ENCODE measurements at places on chromosomes 5 and 9. TPM values are rescaled to one million over a fixed set of nuclear protein-coding genes. Genes with fewer than 3 reads are reported as not detected.

The TLR4 gene
- total RNA-seq = 0.02 TPM

The SEMA4D gene
- 5.1 TPM for total RNA-seq

The POU5F2 gene
- total RNA-seq = 0.20 TPM

The ZNF354C gene
- 0.07 TPM for total RNA-seq

The ANKDD1B gene
- 0.25 TPM for total RNA-seq

The PCDHA7 gene
- total RNA-seq = not detected

DNA sequence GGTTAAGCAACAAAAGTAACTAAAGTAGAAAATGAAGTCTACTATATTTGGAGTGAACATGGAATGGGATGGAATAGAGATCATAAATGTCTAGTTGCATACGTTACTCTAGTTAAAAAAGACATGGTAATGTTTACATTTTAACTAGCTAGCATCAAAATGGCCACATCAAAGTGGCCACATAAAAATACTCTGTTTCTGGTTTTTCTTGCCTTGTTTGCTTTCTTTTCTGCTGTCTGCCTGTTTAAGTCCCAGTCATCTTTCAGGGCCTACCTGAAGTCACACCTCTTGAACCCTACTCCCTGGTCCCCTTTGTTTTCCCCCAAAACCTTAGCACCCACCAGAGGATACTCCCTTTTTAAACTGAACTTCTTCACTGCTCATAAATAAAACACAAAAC, 6.4 kb upstream of the KIF2A start:
- no peak overlapping the region for H3K4me3 ChIP-seq
- H3K27me3 ChIP-seq = no peaks in the 10 kb centered on the region
- no peaks in the 10 kb centered on the region for H3K4me1 ChIP-seq
- H3K36me3 ChIP-seq = no peaks in the 10 kb centered on the region
- no peak for DNase-seq

DNA sequence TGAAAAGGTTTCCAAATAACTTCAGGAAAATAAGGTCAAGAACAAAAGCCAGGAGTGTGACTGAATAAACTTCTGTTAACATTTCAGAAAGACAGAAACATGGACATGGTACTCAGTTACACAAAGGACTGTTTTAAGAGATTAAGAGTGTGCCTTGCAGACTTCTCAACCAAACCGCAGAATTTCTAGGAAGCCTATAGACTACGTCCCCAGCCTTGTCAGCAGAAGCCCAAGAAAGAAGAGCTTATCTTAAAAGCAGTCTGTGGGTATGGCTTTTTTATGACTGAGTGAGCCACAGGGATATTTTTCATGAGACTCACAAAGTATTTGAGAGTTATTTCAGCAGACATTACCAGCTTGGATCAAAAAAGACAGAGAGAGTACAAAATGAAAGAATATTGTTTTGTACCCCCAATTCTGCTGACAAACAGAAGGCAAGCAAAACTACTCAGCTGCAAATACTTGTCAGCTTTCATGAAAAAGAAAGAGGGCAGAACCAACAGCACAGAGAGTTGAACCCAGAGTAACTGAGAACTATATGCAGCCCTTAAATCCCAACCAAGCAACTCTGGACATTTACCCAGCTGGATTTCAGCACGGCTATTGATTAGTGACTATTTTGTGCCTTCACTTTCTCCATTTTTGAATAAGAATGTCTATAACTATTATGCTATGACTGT, 711.0 kb upstream of the CTNND2 start:
- H3K4me3 ChIP-seq = no peak overlapping the region
- peak overlapping the region; percentile 83 for H3K27ac ChIP-seq
- H3K27me3 ChIP-seq = no peaks in the 10 kb centered on the region

DNA sequence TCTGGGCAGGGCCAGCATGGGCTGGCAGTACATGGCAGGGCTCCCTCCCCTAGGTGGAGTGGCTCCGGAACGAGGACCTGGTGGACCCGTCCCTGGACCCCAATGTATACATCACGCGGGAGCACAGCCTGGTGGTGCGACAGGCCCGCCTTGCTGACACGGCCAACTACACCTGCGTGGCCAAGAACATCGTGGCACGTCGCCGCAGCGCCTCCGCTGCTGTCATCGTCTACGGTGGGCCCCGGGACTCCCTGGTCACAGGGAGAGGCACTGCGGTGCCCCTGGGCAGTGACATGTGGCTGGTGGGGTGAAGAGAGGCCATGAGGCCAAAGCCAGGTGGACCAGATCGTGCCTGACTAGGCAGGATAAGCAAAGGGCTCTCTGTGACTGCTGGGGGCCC, 30.4 kb downstream of the HK3 start:
- peaks cover 48% of the 10 kb centered on the region for H3K4me1 ChIP-seq
- no peak for DNase-seq
- H3K36me3 ChIP-seq = no peaks in the 10 kb centered on the region
- no peak overlapping the region for H3K4me3 ChIP-seq
- peaks cover 64% of the 10 kb centered on the region for H3K27me3 ChIP-seq

DNA sequence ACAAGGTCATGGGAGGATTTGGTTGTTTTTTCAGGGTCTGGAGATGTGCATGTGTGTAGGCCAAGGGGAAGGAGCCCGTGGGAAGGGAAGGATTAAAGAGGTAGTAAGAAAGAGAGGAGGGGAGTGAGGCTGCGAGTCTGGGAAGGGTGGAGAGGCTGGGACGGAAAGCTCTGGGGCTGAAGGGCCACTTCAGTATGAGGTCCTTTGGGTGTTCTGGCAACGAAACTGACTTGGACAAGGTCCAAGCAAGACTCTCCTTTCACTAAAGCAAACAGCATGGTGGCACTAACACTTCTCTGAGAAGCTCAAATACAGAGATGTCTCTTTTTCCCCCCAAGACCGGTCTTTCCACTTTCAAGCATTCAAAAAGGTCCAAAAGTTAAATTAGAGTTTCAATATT, 394.5 kb downstream of the ARHGEF28 start:
- no peaks in the 10 kb centered on the region for H3K4me1 ChIP-seq
- H3K27ac ChIP-seq = no peak overlapping the region
- no peaks in the 10 kb centered on the region for H3K36me3 ChIP-seq
- no peaks in the 10 kb centered on the region for H3K27me3 ChIP-seq
- H3K4me3 ChIP-seq = no peak overlapping the region
- no peak for DNase-seq

DNA sequence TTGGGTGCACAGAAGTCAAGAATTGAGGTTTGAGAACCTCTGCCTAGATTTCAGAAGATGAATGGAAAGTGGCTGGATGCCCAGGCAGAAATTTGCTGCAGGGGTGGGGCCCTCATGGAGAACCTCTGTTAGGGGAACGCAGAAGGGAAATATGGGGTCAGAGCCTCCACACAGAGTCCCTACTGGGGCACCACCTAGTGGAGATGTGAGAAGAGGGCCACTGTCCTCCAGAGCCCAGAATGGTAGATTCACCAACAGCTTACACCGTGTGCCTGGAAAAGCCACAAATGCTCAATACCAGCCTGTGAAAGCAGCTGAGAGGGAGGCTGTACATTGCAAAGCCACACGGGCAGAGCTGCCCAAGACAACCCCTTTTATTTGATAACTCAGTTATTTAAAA, 383.5 kb downstream of the TLE4 start:
- H3K27me3 ChIP-seq = no peaks in the 10 kb centered on the region
- no peaks in the 10 kb centered on the region for H3K4me1 ChIP-seq
- DNase-seq = no peak
- H3K4me3 ChIP-seq = no peak overlapping the region
- no peaks in the 10 kb centered on the region for H3K36me3 ChIP-seq

- DNase-seq = peak; percentile 6
- no peak overlapping the region for H3K27ac ChIP-seq
- H3K4me1 ChIP-seq = no peaks in the 10 kb centered on the region
- no peaks in the 10 kb centered on the region for H3K27me3 ChIP-seq
Observed at GRCh38 chr9:10479172-10479571, 133.6 kb downstream of the PTPRD start.

- H3K27me3 ChIP-seq = no peaks in the 10 kb centered on the region
- H3K4me1 ChIP-seq = peaks cover 11% of the 10 kb centered on the region
- peaks cover 5% of the 10 kb centered on the region for H3K36me3 ChIP-seq
- no peak overlapping the region for H3K4me3 ChIP-seq
Observed at GRCh38 chr9:37929441-37929895, 25.5 kb upstream of the SLC25A51 start.

- H3K36me3 ChIP-seq = no peaks in the 10 kb centered on the region
- no peaks in the 10 kb centered on the region for H3K4me1 ChIP-seq
- no peak overlapping the region for H3K4me3 ChIP-seq
- no peaks in the 10 kb centered on the region for H3K27me3 ChIP-seq
- DNase-seq = peak; percentile 6
Observed at GRCh38 chr9:85258823-85259370, 482.9 kb downstream of the AGTPBP1 start.

DNA sequence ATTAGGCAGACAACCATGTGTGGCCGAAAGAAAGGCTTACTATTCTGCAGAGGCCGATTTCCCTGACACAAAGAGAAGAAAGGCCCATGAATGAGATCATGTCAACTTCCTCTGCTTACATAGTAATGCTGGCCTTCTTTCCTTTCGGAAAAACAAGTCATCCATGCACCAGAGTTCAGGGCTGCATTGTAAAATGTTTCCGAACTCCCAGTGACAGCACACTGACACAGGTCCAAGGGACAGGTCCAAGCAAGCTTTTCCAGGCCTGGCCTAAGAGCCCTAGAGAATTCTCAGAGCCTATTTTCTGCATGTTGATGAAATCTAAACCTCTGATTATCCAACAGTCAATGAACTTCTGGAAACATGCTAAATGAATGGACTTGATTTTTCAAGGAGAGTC, 140.9 kb downstream of the ZNF608 start:
- no peaks in the 10 kb centered on the region for H3K4me1 ChIP-seq
- no peak for DNase-seq
- no peaks in the 10 kb centered on the region for H3K27me3 ChIP-seq
- H3K36me3 ChIP-seq = no peaks in the 10 kb centered on the region
- no peak overlapping the region for H3K4me3 ChIP-seq
- no peak overlapping the region for H3K27ac ChIP-seq

DNA sequence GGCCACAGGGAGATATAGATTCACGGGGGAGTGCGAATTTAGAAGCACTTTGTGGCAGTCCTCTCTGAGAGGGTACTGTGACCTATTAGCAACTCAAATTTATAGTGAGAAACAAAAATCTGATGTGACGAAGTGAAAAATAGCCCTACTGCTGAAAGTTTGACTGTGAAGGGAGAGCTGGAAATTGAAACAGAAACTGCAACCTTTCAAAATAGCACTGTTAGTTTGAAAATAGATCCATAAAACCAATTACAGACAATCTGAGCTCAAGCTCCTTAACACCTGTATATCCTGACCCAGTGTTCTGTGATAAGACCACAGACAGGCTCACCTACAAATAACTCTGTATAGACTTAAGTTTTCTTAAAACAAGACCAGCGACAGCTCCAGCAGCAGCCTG, 420.1 kb downstream of the IRX1 start:
- H3K36me3 ChIP-seq = no peaks in the 10 kb centered on the region
- H3K27me3 ChIP-seq = no peaks in the 10 kb centered on the region
- no peak overlapping the region for H3K4me3 ChIP-seq
- no peaks in the 10 kb centered on the region for H3K4me1 ChIP-seq
- DNase-seq = no peak
- no peak overlapping the region for H3K27ac ChIP-seq

GRCh38 chr9:136086213-136086881, 8.7 kb downstream of the NACC2 start:
- peaks cover 44% of the 10 kb centered on the region for H3K36me3 ChIP-seq
- peaks cover 85% of the 10 kb centered on the region for H3K4me1 ChIP-seq
- no peak overlapping the region for H3K4me3 ChIP-seq
- H3K27me3 ChIP-seq = no peaks in the 10 kb centered on the region
- no peak for DNase-seq

- peaks cover 21% of the 10 kb centered on the region for H3K4me1 ChIP-seq
- H3K27ac ChIP-seq = no peak overlapping the region
- peaks cover 7% of the 10 kb centered on the region for H3K27me3 ChIP-seq
- no peaks in the 10 kb centered on the region for H3K36me3 ChIP-seq
- no peak overlapping the region for H3K4me3 ChIP-seq
Observed at GRCh38 chr5:135056316-135057030, 22.4 kb upstream of the PITX1 start.

DNA sequence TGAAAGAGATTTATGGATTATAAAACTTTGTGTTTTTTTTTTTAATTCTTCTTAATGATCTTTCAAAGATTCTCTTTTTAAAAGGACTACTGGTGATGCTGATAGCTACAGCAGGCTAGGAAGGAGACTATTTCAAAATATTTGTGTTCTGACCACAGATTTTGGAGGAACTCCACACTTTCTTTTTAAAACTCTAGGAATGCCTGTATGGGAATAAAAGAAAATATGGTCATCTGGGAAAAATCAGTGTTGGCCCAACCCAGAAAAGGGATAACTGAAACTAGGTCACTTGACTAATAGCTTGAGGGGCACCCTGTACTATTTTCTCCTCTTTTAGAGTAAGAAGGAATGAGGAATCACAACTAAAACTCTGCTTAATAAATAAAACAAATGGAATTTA, 97.6 kb upstream of the ADAMTS19 start:
- no peak for DNase-seq
- no peak overlapping the region for H3K27ac ChIP-seq
- H3K4me1 ChIP-seq = no peaks in the 10 kb centered on the region
- H3K27me3 ChIP-seq = no peaks in the 10 kb centered on the region
- no peak overlapping the region for H3K4me3 ChIP-seq

DNA sequence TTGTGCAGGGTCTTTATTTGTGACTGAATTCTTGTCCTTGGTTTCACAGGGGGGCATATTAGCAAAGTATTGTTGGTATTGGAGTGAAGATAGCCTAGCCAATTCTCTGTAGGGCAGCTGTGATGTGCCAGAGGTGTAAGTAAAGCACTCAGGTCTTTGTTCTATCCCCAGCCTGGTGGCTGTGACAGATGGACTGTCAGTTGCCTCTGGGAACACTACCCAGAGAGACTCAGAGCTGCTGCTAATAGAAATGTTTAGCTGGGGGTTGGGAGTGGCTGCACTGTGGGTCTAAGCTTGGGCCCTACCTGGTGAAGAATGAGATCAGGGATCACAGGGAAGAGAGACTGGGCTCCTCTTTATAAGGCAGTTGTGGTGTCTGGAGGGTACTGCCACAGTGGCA, 1006.5 kb upstream of the TYRP1 start:
- no peaks in the 10 kb centered on the region for H3K27me3 ChIP-seq
- no peak overlapping the region for H3K27ac ChIP-seq
- DNase-seq = no peak
- H3K36me3 ChIP-seq = no peaks in the 10 kb centered on the region
- H3K4me1 ChIP-seq = no peaks in the 10 kb centered on the region

GRCh38 chr5:150672237-150672883, 11.3 kb downstream of the MYOZ3 start:
- DNase-seq = no peak
- H3K27ac ChIP-seq = no peak overlapping the region
- no peaks in the 10 kb centered on the region for H3K36me3 ChIP-seq
- no peak overlapping the region for H3K4me3 ChIP-seq
- peaks cover 23% of the 10 kb centered on the region for H3K27me3 ChIP-seq
- H3K4me1 ChIP-seq = peaks cover 13% of the 10 kb centered on the region

DNA sequence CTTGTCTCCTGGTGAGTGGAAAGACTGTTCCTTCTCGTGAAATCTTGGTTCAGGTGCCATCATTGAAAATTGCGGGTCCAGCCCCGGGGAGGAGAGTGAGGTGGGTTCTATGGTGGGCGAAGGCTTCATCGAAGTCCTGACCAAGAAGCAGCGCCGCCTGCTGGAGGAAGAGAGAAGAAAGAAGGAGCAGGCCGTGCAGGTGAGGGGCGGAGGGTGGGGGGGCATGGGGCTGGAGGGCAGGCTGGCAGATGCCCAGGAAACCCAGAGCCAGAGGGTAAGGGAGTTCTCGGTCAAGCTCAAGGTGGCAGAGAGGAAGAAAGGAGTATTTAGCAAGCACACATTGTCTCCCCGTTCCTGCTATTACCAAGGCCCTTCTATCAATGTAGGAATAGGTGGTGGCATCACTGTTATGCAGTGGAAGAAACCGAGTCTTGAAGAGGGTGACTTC, 24.3 kb upstream of the POMT1 start:
- DNase-seq = peak; percentile 57
- H3K36me3 ChIP-seq = peaks cover 96% of the 10 kb centered on the region
- no peak overlapping the region for H3K27ac ChIP-seq
- H3K4me1 ChIP-seq = peaks cover 7% of the 10 kb centered on the region
- H3K27me3 ChIP-seq = no peaks in the 10 kb centered on the region
